ENCODE measurements at places on chromosomes 4 and X.

DNA sequence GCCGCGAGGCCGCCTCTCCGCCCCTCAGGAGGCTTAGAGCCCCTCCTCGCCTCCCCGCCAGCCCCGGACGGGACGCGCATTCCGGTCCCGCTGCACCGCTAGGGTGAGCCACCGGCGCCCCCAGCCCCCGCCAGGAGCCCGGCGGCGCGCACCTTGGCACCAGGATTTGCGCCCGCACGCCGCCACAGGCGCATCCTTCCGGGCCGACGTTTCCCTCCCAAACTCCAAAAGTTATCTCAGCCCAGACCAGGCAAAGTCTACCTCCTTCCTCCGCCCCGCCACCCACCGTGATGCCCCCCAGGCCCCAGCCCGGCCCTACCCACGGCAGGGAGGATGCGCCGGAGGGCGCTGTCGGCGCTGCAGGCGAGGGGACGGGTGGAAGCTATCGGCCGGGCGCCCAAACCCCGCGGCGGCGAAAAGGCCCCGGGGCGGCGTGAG, 538 bp downstream of the SCML2 start:
- DNase-seq = peak; percentile 17

DNA sequence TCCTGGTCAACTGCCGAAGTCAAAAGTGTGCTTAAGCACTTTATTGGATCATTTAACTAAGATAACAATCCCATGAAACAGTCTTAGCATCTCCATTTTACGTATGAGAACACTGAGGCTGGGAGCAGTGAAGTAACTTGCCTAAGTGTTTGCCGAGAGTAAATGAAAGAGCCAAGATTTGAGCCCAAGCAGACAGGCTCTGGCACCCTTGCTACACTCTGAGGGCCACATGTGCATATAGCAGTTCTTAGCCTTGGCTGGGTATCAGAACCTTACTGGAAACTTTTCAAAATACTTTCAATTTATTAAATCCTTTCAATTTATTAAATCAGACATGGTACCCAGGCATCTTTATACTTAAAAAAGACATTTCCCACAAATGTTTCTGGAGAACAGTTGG, 225.9 kb downstream of the NR3C2 start:
- DNase-seq = no peak

DNA sequence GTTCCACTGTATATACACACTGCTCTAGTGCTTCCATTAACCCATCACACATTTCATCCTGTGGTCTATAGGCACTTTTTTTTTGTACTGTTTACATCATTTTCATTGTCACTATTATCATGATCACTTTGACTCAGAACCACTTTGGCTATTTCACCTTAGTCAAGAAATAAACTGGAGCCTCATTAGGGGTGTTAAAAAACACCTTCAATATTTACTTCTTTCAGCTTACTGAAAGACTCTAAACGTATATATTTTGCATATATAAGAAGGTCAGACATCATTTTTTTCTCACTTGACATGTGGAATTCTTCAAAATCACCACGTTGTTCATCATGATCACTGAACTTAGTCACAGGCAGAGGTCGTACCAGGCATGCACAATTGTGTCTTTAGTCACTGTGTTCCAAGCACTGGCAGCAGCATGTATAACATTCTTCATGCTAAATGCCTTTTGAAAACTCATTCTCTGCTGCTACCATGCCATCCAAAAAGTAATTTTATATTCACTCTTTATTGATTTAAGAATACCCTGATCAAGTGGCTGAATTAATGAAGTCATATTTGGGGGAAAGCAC, 229.2 kb upstream of the ARSJ start:
- DNase-seq = no peak

DNA sequence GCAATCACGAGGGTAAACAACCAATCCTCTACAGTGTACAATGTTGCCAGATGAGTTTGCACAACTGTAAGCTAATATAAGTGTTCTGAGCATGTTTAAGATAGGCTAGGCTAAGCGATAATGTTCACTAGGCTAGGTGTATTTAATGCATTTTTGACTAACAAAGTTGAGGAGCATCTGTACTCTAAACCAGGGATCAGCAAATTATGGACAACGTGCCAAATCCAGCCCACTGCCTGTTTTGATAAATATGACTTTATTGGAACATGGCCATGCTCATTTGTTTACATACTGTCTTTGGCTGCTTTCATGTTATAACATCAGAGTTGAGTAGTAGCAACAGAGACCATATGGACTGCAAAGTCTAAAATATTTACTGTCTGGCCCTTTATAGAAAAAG, 46.3 kb upstream of the ARHGEF6 start:
- DNase-seq = no peak

DNA sequence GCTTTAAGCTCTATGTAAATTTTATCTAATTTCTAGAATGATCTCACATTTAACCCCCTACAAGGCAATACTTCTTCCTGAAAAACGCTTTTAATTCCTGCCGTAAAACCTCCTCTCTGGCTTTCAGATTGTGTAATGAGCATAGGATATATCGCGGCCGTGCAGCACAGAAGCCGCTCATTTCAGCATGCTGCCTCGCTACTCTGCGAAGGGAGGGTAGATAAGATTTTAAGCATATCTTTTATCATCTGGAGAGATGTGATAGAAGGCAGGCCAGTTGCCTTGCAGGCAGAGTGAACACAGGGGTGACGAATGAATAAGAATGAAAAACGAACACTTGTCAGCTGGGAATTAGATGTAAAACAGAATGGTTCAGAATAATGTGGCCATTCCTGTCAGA, 265.5 kb downstream of the UNC5C start:
- no peak for DNase-seq

- DNase-seq = no peak
Observed at GRCh38 chr4:151195801-151196200, 81.2 kb upstream of the PRSS48 start.

GRCh38 chr4:87632469-87632868, 17.6 kb upstream of the DMP1 start:
- no peak for DNase-seq

GRCh38 chr4:171981185-171981584, 168.0 kb downstream of the GALNTL6 start:
- no peak for DNase-seq

DNA sequence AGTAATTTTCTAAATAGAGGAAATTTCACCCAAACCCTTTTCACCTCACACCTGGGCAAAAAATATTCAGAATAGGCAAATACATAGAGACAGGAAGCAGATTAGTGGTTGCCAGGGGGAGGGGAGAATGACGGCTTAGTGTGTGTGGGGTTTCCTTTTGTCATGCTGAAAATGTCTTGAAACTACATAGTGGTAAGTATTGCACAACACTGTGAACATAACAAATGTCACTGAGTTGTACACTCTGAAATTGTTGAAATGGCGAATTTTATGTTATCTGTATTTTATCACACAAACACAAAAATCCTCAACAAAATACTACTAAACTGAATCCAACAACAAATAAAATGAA, 60.7 kb upstream of the PLAC1 start:
- no peak for DNase-seq

DNA sequence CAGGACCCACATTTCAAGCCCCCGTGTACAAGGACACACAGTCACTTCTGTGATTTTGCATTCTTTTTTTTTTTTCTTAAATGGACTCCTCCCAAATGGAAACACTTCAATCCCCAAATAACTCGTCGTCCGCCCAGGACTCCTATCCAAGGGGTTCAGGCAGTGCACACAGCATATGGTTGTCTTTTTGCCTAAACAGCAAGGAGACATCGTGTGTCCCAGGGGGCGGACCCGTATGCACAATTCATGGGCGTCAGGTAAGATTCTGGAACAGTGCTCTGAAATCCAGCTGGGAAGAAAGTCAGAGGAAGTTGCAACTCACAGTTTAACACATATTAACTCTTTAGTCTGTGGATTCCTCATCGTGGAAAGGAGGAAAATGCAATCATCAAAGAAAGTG, 231.3 kb downstream of the SHOX start:
- DNase-seq = no peak

- DNase-seq = no peak
Observed at GRCh38 chrX:150150076-150150779, 211.9 kb upstream of the EOLA2 start.

- peak; percentile 51 for DNase-seq
Observed at GRCh38 chr4:8201321-8201781, 2.3 kb downstream of the SH3TC1 start.

- DNase-seq = no peak
Observed at GRCh38 chr4:174742561-174742960, 86.5 kb downstream of the GLRA3 start.

GRCh38 chr4:134812611-134813010, 611.0 kb upstream of the PABPC4L start:
- DNase-seq = no peak

- DNase-seq = no peak
Observed at GRCh38 chr4:52836678-52837077, 25.4 kb upstream of the RASL11B start.

GRCh38 chr4:5955201-5955821, 62.4 kb upstream of the CRMP1 start:
- no peak for DNase-seq

- DNase-seq = no peak
Observed at GRCh38 chr4:10072420-10073017, 44.1 kb downstream of the WDR1 start.

- DNase-seq = no peak
Observed at GRCh38 chr4:57425610-57426009, 315.4 kb upstream of the IGFBP7 start.

DNA sequence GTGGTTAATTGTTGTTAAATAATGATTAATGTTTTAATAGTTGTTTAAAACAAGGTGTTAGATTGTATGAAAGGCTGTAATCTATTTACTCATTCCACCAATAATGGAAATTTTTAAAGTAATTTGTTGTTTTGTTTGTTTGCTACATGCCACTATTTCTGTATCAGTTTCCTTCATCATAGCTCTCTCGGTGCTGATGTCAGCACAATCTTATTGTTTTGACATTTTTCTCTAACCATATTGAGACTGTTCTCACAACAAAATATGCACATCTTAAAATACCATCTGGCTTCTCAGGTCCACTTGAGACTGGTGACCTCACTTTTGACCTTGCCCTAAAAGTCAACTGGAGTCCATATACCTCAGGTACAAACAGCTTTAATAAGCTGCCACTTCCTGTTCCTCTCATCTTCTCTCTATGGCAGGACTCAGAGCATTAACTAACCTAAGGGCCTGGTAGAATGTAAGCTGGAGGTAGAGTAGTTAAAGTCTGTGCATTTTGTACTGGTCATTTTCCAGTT, 1.0 kb upstream of the GUCY1B1 start:
- no peak for DNase-seq

DNA sequence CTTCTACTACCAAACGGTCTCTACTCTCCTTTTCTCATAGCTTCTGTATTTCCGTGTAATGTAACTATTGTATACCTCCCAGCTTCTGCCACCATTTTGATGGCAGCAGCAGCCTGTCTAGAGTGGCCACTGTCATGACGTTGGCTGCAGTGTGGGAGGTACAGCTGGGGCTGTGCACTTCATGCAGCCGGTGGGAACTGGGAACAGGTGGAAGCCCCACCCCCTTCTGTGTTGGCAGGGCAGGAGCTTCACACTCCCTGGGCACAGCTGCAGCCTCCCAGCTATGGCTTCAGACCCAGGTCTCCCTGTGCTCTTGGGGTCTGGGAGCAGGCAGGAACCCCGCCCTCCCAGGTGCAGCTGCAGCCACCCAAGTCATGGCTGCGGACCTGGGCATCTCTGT, 49.8 kb upstream of the SEC24B start:
- DNase-seq = no peak

DNA sequence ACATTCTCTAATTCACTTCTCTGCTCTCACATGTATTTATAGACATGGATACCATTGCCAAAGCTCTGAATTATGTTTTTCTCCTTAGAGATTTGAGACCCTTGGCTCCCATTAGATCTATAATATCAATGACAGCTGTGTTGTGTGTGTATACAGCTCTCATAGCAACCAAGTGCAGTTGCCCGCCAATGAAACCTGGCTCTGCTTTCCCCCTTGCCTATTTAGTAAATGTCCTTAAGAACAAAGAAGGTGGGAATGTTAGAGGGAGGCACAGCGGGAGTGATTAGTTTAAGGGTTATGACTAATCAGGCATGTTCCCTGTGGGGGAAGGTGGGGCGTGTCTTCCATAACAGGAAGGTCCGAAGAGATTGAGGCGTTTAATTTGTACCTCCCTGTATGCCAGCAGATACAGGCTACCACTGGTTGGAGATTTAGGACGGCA, 100.5 kb upstream of the TBC1D9 start:
- no peak for DNase-seq

DNA sequence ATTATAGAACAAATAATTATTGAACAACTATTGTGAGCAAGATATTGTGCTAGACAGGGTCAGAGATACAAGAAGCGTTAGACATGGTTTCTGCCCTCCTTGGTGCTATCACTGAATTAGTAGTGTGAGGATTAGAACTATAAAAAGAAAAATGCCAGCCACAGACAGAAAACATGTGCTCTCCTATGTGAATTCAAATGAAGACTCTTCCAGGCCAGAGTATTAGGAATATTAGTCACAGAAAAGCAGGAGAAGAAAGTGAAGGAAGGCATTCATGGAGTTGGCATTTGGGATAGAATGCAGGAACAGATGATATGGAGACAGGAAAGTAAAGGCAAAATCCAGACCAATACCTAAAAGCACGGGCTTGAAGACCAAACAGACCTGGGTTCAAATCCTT, 179.6 kb upstream of the TENM3 start:
- DNase-seq = no peak

DNA sequence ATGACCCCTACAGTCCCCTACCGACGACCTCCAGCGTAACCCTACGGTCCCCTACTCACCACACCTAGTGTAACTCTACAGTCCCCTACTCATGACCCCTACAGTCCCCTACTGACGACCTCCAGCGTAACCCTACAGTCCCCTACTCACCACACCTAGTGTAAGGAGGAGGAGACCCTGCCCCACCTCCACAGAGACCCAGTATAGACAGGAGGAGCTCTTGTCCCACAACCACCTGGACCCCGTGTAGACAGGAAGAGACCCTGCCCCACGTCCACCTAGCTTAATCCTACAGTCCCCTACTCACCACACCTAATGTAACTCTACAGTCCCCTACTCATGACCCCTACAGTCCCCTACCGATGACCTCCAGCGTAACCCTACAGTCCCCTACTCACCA, 26.9 kb downstream of the CSF2RA start:
- DNase-seq = no peak

DNA sequence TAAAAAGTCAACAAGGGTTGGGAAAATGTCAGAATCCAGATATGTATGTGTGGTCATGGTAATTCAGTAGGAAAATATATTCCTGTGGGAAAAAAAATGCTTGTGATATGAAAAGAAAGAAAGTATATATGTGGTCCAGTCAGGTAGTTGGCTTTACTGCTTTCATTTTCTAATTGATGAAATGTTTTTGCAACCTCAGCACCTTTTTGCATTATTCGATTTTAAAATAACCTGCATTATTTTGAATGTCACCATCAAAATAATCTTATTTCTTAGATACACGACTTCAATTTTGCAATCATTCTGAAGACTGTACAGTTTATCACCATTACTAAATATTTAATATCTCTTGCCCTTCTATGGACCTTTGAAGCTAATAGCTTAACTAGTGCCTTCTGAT, 170.8 kb upstream of the SPANXN4 start:
- DNase-seq = no peak

GRCh38 chrX:21990832-21991231, 41.3 kb upstream of the PHEX start:
- no peak for DNase-seq
